ENCODE measurements at places on chromosomes 1 and 21.

- no peak overlapping the region for H3K27ac ChIP-seq
- no peaks in the 10 kb centered on the region for H3K27me3 ChIP-seq
- DNase-seq, result no peak
- no peak overlapping the region for H3K4me3 ChIP-seq
Measured at GRCh38 chr1:84083307-84083706, 60.8 kb upstream of the PRKACB start.

DNA sequence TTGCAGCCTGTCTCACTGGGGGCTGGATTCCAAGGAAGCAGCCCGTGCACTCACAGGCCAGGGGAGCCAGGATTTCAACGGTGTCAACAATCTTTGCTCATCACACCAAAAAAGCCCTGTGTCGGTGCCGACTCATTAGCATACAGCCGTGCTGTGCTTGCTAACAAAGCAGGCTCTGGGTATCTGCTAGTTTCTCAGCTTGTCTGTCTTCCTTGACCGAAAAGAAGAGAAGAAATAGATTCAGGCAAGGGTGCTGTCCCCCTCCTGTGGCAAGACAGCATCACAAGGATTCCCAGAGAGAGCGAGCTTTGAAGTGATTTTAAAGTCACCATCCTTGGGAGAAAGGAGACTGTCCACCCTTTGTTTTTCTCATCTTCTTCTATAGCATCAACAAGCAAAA, 214.7 kb downstream of the SDCCAG8 start:
- no peak overlapping the region for H3K4me3 ChIP-seq
- H3K27ac ChIP-seq, result no peak overlapping the region
- no peaks in the 10 kb centered on the region for H3K27me3 ChIP-seq
- DNase-seq, result no peak
- H3K36me3 ChIP-seq, result no peaks in the 10 kb centered on the region

DNA sequence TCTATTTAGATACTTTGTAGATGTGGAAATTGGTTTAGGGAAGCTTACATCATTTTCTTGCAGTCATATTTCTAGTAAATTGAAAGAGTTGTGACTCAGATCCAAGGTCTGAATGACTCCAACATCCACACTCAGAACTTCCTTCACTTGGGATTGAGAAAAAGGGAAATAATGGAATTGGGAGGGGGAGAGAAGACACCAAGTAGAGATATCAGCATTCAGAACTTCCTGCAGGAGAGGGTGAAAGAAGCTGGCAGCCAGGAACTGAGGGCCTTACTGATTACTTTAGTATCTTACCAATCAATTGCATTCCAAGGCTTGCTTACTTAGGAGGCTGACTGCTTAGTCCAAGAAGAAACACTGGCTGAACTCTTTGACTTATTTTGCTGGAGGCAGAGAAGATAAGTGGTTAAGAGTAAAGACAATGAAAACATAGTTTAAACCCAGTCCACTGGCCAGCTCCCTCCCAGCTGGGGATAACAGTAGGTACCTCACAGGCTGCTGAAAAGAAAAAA, 21.7 kb downstream of the APP start:
- no peak for DNase-seq
- H3K27me3 ChIP-seq, result no peaks in the 10 kb centered on the region
- H3K36me3 ChIP-seq, result no peaks in the 10 kb centered on the region
- H3K27ac ChIP-seq, result no peak overlapping the region

DNA sequence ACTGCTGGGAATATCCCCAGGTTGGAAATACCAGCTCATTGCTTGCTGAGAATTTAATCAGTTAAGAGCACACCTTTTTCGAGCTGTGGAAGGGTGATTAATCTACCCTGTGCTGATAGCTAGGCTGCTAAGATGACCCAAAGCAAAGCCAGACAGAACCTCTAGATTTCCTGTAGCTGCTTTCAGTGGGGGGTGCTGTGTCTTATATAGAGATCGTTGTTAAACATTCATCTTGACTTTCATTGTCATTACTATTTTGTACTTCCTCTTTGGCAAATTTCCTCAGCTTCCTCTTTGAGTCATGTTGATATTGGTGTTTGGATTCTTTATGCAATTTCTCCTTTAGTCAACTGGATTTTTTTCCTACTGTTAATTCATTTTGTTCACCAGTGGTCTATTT, 155.3 kb downstream of the DISC1 start:
- no peaks in the 10 kb centered on the region for H3K27me3 ChIP-seq
- no peaks in the 10 kb centered on the region for H3K36me3 ChIP-seq
- DNase-seq, result no peak
- no peak overlapping the region for H3K4me3 ChIP-seq

- no peaks in the 10 kb centered on the region for H3K4me1 ChIP-seq
- DNase-seq, result no peak
- no peak overlapping the region for H3K27ac ChIP-seq
- no peaks in the 10 kb centered on the region for H3K36me3 ChIP-seq
- no peak overlapping the region for H3K4me3 ChIP-seq
- peaks cover 3% of the 10 kb centered on the region for H3K27me3 ChIP-seq
Measured at GRCh38 chr1:5742032-5742431, 250.2 kb downstream of the NPHP4 start.

GRCh38 chr21:46437096-46437498, 21.6 kb upstream of the DIP2A start:
- peaks cover 45% of the 10 kb centered on the region for H3K36me3 ChIP-seq
- no peak overlapping the region for H3K27ac ChIP-seq
- no peak for DNase-seq
- no peaks in the 10 kb centered on the region for H3K27me3 ChIP-seq
- H3K4me1 ChIP-seq, result no peaks in the 10 kb centered on the region
- no peak overlapping the region for H3K4me3 ChIP-seq

DNA sequence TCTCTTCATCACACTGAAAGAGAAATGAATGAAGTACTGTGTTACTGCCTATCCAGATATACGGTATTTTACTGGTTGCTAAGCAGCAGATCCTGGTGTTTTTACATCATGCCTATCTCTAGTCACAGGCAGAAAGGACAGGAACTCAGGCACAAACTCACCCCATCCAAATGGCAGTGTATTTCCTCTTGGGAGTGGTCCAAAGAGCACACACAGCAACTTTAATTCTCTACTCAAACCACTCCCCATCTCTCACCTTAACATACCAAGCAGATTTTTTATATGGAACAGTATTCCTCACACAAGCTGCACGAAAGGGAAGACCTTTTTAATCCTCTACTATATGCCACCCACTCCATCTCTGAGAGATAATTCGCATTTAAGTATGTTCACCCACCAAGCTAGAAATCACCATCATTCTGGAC, 27.3 kb downstream of the EIF4G3 start:
- H3K4me1 ChIP-seq, result no peaks in the 10 kb centered on the region
- H3K27ac ChIP-seq, result no peak overlapping the region
- H3K4me3 ChIP-seq, result no peak overlapping the region

DNA sequence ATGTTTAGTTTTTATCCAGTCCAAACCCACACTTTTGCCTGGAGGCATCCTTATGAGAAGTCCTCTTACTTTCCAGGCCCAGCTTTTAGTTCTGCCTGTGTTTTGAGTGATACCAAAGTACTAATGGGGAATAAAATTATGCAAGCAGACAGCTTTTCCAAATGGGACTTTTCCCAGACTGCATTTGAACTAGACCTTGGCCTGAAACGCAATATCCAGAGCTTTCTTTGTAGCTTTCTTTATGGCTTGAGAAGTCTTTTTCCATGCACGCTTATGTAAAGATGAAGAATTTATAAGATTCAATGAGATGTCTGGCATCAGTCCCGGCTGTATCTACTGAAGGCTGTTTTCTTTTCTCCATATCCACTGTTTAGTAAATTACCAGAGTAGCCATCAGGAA, 236.6 kb upstream of the RAB4A start:
- H3K36me3 ChIP-seq, result no peaks in the 10 kb centered on the region
- H3K27ac ChIP-seq, result no peak overlapping the region
- H3K4me1 ChIP-seq, result peaks cover 50% of the 10 kb centered on the region
- DNase-seq, result no peak

DNA sequence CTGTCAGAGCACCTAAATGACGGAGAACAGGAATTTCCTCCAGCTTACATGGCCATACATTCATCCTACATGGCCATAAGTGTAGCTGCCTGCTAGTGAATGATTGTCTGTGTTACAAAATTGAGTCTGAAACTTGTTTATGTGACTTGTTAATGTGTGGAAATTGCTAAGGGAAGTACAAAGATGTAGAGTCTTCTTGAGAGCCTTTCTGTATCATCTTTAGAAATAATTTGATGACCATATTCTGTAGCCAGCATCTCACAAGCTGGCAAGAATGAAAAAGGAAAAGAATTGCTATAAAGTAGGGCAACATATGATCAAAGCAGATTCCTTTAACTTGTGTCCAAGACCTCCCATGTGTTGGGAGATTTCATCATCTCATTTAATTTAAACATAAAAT, 339.2 kb upstream of the LRRC7 start:
- H3K27ac ChIP-seq, result no peak overlapping the region
- no peaks in the 10 kb centered on the region for H3K36me3 ChIP-seq
- H3K4me3 ChIP-seq, result no peak overlapping the region
- no peak for DNase-seq
- H3K4me1 ChIP-seq, result no peaks in the 10 kb centered on the region

GRCh38 chr1:206816390-206817287, 44.3 kb upstream of the IL10 start:
- H3K4me1 ChIP-seq, result peaks cover 6% of the 10 kb centered on the region
- no peak overlapping the region for H3K4me3 ChIP-seq
- H3K27ac ChIP-seq, result peak overlapping the region; percentile 35
- no peaks in the 10 kb centered on the region for H3K27me3 ChIP-seq
- H3K36me3 ChIP-seq, result no peaks in the 10 kb centered on the region

- H3K27ac ChIP-seq, result no peak overlapping the region
- peaks cover 8% of the 10 kb centered on the region for H3K4me1 ChIP-seq
- H3K27me3 ChIP-seq, result no peaks in the 10 kb centered on the region
- no peak overlapping the region for H3K4me3 ChIP-seq
Measured at GRCh38 chr1:179036844-179037465, 11.3 kb downstream of the FAM20B start.

- H3K36me3 ChIP-seq, result peaks cover 43% of the 10 kb centered on the region
- no peaks in the 10 kb centered on the region for H3K27me3 ChIP-seq
- no peaks in the 10 kb centered on the region for H3K4me1 ChIP-seq
- DNase-seq, result no peak
- H3K27ac ChIP-seq, result no peak overlapping the region
Measured at GRCh38 chr1:44314452-44314851, 40.6 kb downstream of the ERI3 start.

DNA sequence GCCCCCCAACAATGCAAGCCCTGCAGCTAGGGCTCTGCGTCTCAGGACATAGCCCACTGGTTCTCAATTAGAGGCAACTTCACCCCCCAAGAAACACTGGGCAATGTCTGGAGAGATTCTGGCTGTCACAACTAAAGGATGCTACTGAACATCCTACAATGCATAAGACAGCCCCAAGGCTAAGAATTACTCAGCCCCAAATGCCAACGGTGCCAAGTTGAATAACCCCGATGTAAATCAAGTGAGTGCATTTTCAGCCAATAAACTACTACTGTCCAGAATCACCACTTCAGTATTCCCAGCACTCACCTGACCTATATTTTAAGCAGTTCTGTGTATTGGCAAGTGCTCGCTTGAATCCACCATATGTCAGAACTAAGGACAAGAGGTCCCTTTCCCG, 6.9 kb downstream of the RIPK4 start:
- H3K4me3 ChIP-seq, result no peak overlapping the region
- no peaks in the 10 kb centered on the region for H3K36me3 ChIP-seq
- no peaks in the 10 kb centered on the region for H3K4me1 ChIP-seq
- H3K27ac ChIP-seq, result no peak overlapping the region

DNA sequence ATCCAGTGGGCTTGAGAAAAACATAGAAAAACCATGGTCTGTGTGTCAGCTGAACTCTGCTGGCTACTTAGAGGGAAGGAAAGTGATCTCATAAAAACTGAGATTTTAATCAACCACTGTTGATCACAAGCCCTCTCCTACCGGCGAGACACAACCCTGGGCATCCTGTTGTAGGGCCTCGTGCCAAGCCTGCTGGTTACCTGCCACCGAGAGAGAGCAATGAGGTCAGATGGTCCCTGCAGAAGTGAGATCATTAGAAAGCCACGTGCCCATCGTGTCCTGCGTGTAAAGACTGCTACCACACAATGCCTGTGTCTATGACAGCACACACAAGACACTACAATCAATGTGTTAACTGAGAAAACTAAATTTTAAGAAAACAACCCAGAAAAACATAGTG, 41.7 kb upstream of the GPR153 start:
- H3K27me3 ChIP-seq, result no peaks in the 10 kb centered on the region
- no peak overlapping the region for H3K4me3 ChIP-seq
- H3K36me3 ChIP-seq, result no peaks in the 10 kb centered on the region
- H3K4me1 ChIP-seq, result no peaks in the 10 kb centered on the region
- no peak for DNase-seq

DNA sequence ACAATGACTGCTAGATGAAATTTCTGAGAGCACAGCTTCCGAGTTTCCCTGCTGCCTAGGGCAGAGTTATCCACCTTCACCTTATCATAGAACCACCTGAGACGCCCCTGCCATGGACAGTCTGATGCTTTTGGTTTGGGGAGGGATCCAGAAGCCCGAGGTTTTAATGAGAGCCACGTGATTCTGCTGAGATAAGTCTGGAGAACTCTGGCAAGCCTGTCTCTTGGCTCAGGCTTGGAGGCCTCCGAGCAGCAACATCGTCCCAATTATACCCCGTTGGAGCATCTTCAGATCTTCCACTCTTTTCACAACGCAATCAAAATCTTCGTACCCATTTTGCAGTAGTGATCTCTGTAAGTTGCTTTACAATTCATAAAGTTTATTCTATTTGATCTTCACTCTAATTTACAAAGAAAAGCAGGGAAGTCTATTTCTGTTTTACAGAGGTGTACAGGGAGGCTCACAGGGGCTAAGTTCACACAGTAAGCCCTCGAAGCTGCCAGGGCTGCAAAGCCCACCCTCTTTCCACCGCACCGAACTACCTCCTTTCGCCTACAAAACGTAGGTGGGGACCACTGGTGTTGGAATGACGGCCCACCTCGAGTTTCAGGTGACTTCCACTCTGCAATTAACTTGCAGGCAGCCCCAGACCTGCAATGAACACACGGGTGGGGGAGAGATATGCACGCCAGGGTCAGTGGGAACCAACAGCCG, 513 bp upstream of the HHAT start:
- DNase-seq, result no peak
- peak overlapping the region; percentile 79 for H3K27ac ChIP-seq
- no peaks in the 10 kb centered on the region for H3K27me3 ChIP-seq

DNA sequence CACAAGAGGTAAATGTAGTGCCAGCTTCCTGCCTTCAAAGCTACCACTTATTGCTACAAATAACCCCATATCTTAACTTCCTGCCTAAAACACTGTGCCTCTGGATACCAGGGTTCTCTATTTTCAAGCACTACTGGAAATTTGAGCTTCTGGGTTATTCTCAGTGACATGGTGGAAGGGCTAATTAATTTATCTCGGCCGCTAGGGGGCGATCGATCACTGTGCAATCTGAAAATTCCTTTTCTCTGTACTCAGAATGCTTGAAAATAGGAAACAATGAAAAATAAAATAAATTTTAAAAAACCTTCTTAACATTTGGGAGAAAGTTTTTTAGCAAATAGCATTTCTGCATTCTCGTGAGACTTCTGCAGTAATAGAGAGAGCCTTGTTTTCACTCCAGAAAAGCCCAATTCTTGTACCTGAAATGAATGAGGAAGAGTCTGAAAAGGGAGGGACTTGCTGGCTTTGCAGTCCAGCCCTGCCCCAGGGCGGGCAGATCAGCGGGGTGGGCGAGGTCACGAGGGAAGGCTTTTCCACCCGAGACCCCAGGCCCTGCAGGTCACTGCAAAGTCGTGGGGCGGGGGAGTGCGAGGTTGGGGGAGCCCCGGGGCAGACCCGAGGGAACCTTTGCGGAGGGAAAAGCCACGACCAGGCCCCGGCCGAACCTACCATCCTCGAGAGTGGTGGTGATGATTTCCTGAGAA, 276.7 kb downstream of the PCP4 start:
- H3K4me1 ChIP-seq, result no peaks in the 10 kb centered on the region
- DNase-seq, result no peak
- H3K4me3 ChIP-seq, result no peak overlapping the region
- no peak overlapping the region for H3K27ac ChIP-seq
- no peaks in the 10 kb centered on the region for H3K36me3 ChIP-seq
- no peaks in the 10 kb centered on the region for H3K27me3 ChIP-seq

All from effector memory CD4-positive, alpha-beta T cell (primary cell).